SK-N-MC (cell line): ENCODE measurements at places on chromosomes 3 and 15.
A peak's percentile ranks its signal among the peaks of the same experiment; 100 is the strongest.

DNA sequence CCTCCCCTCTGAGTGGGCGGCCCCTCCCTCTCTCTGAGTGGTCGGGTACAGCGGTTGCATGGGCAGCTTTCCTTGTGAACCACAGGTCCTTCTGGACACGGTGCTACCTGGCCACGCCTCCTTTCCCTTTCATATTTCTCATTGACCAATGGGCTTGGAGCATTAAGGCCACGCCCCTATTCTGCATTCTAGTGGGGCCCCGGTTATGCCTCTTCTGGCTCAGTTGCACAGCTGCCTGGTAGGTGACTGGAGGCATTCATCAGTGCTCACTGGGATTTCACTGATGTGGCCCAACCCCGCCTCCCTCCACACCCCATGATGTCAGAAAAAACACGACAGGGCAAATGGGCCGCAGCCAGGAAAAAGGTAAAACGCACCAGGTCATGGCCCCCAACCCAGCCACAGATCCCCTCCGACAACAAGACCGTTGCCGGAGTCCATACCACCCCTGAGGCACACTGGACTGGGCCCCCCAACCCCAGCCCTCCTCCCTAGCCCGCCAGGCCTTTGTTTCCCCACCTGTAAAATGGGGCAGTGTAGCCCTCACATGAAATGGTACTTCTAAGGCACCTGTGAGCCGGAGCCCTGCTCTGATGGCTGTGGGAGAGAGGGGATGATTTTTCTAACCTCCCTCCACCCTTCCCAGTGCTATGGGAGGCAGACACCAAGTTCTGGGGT, 26.3 kb downstream of the NGRN start:
- no peak for DNase-seq

- DNase-seq, result no peak
Measured at GRCh38 chr3:149016669-149017541, 25.6 kb downstream of the GYG1 start.

- no peak for DNase-seq
Measured at GRCh38 chr15:81492331-81492968, 118.4 kb upstream of the TMC3 start.

GRCh38 chr15:95687686-95688085, 642.8 kb upstream of the NR2F2 start:
- no peak for DNase-seq

GRCh38 chr3:52558436-52558835, 22.0 kb downstream of the UQCC5 start:
- DNase-seq, result no peak

- peak; percentile 26 for DNase-seq
Measured at GRCh38 chr15:75864213-75865059, 21.2 kb downstream of the UBE2Q2 start.

DNA sequence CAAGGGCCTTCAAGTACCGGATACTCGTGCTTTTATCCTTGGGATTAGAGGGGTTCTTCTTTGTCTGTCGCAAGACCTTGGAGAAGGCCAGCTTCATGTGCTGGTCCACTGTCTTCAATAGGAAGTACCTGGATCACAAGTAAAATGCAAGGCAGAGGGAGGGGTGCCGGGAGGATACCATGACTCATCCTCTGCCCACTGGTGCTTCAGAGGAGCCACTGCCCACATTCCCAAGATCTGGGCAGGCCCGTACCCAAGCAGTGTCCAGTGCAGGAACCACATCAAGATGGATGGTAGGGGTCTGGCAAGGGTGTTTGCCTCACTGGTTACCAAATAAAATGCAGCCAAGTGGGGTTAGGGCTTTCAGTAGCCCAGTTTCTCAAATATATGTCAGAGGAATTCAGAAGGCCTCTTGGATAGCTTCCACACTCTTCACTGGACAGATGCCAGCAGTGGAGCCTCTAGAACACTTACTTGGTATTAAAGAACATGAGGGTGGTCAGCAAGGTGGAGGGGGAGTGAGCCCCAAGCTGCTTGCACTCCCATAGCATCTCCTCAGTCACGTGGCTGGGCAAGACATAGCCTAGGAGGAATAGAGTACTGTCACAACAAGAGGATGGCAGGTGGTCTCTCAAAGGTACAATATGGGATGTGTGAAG, 3.6 kb upstream of the IMPDH2 start:
- DNase-seq, result no peak

GRCh38 chr15:91435113-91435512, 335.1 kb downstream of the SV2B start:
- DNase-seq, result no peak

DNA sequence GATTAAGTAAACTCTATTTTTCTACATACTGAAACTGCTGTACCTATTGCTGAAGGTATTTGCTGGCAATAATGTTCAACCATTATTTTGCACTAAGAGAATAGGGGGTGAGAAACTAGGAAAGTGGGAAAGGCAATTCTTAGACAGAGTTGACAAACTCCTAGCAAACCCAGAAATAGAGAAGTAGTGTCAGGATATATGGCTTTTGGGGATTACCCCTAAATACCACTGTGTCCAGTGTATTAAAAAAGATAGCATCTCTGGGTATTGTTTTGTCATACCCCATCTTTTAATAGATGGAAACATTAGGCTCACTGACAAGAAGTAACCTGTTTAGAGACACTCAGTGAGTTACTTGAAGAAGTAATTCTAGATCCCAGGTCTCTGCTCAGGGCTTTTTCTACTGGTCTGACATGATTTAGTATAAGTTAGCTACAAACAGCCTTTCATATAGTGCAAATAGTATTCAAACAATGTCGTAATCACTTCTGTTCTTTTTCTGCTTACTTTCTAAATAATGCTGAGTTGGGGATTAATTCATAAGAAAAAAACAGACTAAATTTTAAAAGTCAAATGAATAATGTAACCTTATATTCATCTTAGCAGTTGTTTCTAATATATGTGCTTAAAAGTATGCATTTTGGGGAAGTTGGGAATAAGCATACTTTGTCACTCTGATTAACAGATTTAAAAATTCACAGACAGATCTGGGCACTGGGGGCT, 107.2 kb downstream of the IL1RAP start:
- no peak for DNase-seq

- no peak for DNase-seq
Measured at GRCh38 chr15:56327721-56328502, 37.3 kb upstream of the TEX9 start.

DNA sequence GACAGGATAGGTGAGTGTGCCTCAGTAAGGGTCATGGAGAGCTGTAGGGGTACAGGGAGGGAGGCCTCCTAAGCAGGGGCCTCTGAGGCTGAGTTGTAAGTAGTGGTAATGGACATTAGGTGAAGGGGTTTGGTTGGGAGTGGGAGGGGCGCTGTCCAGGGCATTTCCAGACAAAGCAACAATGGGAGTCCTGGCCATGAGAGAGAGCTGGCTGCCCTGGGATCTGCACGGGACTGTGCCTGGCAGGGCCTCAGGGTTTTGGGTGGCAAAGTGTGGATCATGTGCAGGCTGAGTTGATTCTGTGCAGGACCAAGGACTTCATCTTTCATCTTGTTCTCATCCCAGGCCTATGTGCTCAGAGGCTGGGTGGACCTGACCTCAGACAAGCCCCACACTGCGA, 4.6 kb downstream of the TTC21A start:
- no peak for DNase-seq

GRCh38 chr3:42850263-42850662, 25.4 kb downstream of the CYP8B1 start:
- DNase-seq, result no peak

GRCh38 chr3:21017115-21017852, 733.7 kb downstream of the ZNF385D start:
- DNase-seq, result no peak

- DNase-seq, result no peak
Measured at GRCh38 chr15:90598031-90598577, 68.4 kb downstream of the CRTC3 start.

GRCh38 chr3:65712140-65712539, 326.6 kb downstream of the MAGI1 start:
- no peak for DNase-seq

GRCh38 chr3:76826861-76827260, 213.0 kb upstream of the ROBO2 start:
- no peak for DNase-seq

- DNase-seq, result no peak
Measured at GRCh38 chr3:129794311-129795185, 99.0 kb downstream of the TMCC1 start.

DNA sequence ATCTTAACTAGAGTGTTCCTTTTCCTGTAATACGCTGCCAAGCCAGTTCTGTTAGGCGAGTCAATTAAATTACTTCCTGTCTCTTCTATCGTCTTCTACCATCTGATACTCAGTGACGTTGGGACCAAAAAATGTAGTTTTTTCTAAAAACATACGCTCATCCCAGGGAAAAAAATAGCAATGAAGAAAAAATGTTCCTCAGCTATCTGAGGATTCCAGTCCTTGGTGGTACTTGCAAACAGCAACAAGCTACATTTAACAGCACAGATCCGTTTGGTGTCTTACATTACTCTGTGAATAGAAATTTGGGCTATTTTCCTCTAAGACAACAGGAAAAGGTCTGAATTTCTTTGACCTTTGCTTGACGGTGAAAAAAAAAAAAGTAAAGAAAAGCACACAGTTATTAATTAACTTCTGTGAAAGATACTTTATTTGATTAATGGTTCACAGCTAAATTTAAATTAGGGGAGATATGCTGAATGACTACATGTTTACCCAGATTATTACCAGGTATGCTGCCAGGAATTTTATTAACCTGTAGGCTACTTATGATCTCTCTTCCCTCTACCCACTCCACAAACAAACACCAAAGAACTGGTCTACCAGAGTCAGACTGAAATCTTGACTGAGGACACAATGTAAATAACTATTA, 254.4 kb upstream of the ZPLD1 start:
- peak; percentile 77 for DNase-seq

- no peak for DNase-seq
Measured at GRCh38 chr3:184031187-184031792, at the start of gene HTR3D. TSS of gene HTR3D (plus strand) at chr3:184031742. CDS start at chr3:184031742, 0 bp downstream.

DNA sequence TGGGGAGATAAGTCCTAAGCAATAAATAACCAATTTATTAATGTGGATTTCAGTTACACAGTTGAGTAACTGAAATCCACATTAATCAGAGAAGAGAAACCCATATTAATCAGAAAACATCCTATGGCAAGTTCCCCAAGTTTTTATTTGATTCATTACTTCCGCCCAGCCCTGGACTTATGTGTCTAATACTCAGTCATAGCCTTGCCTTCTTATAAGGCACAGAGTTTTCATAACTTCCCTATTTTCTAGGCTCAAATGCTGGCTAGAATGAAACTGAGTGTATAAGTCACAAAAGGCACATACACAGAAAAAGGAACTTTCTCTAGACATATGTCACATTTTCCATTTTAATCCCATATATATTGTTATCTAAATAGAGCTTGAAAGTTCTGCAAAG, 28.8 kb downstream of the CD47 start:
- no peak for DNase-seq

GRCh38 chr3:126546013-126546412, 12.7 kb downstream of the C3orf22 start:
- DNase-seq, result no peak

GRCh38 chr15:25770618-25771337, 92.3 kb downstream of the ATP10A start:
- DNase-seq, result no peak

- DNase-seq, result no peak
Measured at GRCh38 chr15:75751116-75751875, 38.6 kb upstream of the CSPG4 start.

DNA sequence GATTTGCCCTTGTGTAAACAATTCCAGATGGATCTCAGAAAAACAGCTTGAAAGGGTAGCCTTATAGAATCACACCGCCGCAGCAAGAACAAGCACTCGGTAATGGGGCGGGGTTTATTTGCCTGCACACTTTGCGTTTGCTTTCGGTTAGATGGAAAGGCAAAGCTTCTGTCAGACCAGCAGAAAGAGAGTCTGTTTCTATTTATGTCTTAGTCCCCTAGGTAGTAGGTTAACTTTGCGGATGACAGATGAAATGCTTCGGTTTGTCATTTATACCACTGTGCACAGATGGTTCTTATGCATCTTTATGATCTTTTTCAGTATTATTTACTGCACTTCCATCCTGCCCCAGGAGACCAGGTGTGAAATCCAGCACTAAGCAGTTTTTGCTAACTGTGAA, 62.2 kb downstream of the PYDC2 start:
- DNase-seq, result no peak

DNA sequence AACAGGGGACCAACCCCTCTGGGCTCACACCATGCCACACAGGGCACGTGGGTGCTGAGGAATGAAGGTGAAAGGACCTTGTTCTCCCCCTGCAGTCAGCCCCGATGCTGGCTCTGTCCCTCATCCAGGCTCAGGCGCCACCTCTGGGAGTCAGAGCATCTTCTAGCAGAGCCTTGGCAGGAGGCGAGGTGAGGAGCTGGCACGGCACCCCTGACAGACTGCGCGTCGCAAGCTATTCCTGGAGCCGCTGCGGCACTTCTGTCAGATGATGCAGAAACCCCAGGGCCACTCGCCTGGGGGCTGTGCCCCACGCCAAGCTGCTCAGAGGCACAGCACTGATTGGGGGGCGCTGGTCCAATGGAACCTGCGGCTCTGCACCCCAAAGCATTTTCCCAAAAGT, 62.0 kb downstream of the MGLL start:
- DNase-seq, result no peak

DNA sequence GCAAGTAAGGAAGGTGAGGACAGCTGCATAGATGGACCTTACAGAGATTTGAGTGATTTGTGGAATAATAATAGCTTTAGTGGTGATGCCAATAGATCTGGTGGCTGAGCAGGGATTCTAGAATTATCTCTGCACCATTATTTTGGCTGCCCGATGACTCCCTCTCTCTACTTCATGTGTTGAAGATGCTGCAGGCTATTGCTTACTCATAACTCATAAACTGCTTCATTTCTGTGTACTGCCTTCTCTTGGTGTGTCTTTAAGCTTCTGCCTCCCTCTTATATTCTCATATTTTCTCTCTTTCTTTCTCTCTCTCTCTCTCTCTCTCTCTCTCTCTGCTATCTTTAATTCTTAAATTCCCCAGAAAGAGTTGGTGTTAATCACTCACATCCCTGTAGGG, 256.0 kb upstream of the TRIM42 start:
- DNase-seq, result no peak

GRCh38 chr3:72266016-72266370, 481.0 kb upstream of the PROK2 start:
- DNase-seq, result no peak
